GM23248 (cell line): ENCODE measurements at places on chromosomes 7 and 10. TPM values are rescaled to one million over a fixed set of nuclear protein-coding genes. Genes with fewer than 3 reads are reported as not detected.

Gene ZNF425
- total RNA-seq: 3.8 and 5.4 TPM in 2 replicates

Gene ASB10
- not detected in 2 replicates for total RNA-seq

Gene PITX3
- total RNA-seq: not detected in 2 replicates

Gene GPR85
- 5.1 and 7.2 TPM in 2 replicates for total RNA-seq

- DNase-seq: peak; percentile 57
- no peak overlapping the region; the same call in 1 of the 2 replicates for H3K27ac ChIP-seq
- H3K36me3 ChIP-seq: 0 out of 2 replicates have a peak, but pooled peaks cover 5% of the 10 kb centered on the region
- H3K4me3 ChIP-seq: no peak overlapping the region
Observed at GRCh38 chr10:24685958-24686540, 37.6 kb downstream of the ARHGAP21 start.

DNA sequence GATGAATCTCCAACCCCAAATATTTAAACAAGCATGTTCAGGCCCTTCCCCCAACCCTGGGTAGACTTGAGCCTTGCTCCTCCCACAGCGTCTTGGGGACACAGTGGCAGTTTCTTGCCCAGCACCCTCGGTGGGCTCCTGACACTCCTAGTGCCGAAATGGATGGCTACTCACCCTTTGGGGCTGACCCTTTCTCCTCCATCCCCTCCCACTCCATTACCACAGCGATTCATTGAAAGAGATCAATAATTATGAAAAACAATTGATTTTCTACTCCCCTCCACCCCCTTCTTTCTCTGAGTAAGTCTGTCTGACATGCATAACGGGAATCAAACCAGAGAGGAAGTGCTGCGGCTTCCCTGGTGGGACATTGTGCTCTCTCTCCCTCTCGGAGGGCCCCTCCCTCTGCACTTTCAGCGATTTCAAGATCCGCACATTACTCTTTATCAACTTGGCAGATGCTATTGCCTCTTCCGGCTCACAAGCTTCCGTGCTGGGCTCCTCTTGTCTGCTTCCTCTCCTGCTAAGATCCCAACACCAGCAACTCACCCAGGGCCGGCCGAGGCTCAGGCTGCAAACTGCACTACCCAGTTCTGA lies 79.0 kb upstream of the PLXNA4 start:
- H3K4me1 ChIP-seq: 0 out of 2 replicates have a peak, but pooled peaks cover 3% of the 10 kb centered on the region
- peak; percentile 8 for DNase-seq

- no peak for DNase-seq
- no peaks in the 10 kb centered on the region for H3K4me1 ChIP-seq
- H3K4me3 ChIP-seq: no peak overlapping the region
- H3K27ac ChIP-seq: no peak overlapping the region
Observed at GRCh38 chr7:70762696-70763095, 369.2 kb upstream of the GALNT17 start.

- no peak overlapping the region for H3K27ac ChIP-seq
- DNase-seq: peak; percentile 39
- no peaks in the 10 kb centered on the region for H3K36me3 ChIP-seq
- H3K27me3 ChIP-seq: no peaks in the 10 kb centered on the region
- no peak overlapping the region for H3K4me3 ChIP-seq
Observed at GRCh38 chr10:76899490-76899889, 738.1 kb downstream of the KCNMA1 start.

DNA sequence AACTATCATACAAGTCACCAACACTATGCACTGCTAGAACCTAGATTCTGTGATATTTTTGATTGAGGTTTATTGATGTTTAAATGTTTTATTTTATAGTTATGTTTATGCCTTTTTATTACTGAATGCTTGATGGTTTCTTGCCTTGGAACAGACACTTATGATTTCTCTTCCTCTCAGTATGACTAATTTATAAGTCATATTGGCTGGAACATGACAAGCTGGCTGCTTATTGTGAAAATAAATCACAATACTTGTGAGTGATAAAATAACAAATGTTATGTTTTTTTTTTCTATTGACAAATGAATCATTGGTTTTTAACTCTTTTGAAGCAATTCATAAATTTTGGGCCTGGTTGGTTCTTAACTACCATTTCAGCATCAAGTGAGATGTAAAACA lies 142.0 kb upstream of the MALRD1 start:
- H3K36me3 ChIP-seq: no peaks in the 10 kb centered on the region
- H3K27me3 ChIP-seq: no peaks in the 10 kb centered on the region
- H3K4me1 ChIP-seq: no peaks in the 10 kb centered on the region

DNA sequence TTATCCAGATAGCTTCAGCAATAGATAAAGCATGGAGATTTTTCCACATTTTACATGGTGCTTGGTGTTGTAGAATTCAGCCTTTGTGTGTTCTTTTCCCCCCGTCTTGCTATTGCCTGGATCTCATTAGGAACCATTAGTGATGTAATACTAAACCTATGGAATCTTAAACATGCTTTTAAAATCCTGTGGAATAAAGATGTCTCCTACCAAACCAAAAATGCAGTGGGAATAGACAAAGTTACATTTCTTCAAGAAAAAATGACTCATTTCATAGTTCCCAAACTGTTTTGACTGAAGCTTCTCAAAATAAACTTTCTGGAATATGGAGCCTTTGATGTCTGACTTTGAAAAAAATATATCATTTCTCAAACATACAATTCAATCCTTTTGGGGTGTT lies 44.0 kb downstream of the CALD1 start:
- H3K36me3 ChIP-seq: peaks cover 44% of the 10 kb centered on the region
- no peaks in the 10 kb centered on the region for H3K27me3 ChIP-seq
- no peak overlapping the region for H3K4me3 ChIP-seq
- peak overlapping the region; percentile 70 for H3K27ac ChIP-seq
- peaks cover 66% of the 10 kb centered on the region for H3K4me1 ChIP-seq
